ENCODE measurements at places on chromosomes 12 and 14.

GRCh38 chr14:99315197-99315596, 43.2 kb upstream of the BCL11B start:
- no peak for DNase-seq

GRCh38 chr12:75139196-75139595, 70.4 kb downstream of the KCNC2 start:
- no peak for DNase-seq

- DNase-seq: no peak
Measured at GRCh38 chr14:58830121-58830520, 192.4 kb downstream of the DACT1 start.

DNA sequence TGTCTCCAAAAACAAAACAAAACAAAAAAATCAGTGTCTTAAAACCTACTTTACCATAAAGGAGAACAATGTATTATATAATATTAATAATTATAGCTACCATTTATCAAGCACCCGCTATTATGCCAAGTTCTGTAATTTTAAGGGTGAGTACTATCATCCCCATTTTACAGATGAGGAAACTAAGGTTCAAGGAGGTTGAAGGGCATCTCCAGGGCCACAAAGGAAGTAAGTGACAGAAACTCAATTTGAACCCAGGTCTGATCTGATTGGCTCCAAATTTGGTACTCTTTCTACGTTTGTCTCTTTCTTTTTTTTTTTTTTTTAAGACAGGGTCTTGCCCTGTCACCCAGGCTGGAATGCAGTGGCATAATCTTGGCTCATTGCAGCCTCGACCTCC, 115.4 kb downstream of the BCAT1 start:
- no peak for DNase-seq

DNA sequence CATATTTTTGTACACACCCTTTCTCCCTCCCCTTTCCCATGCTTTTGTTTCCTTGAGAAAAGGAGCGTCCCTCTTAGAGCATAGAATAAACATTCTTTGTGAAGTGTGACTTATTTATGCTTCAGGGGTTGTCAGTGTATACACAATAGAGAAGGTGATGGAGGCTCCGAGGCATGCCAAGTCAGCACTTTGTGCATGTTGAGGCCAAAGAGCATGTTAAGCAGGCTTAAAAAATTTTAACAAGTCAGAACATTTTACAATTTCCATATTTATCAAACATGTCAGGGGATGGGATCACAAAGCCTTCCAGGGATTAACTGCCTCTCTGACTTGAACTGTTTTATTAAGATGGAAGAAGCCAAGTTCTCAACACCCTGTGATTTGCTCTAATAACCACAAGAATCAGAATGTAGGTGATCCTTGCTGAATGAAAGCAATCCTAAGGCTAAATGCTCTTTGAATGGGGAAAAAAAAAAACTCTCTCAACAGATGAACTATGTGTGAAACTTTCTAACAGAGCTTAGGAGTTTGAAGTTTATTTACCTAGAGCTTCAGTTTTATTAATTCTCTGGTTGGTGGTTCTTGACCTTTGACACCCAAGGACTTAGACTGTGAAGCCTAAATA, 223.1 kb downstream of the RAD51B start:
- DNase-seq: no peak

GRCh38 chr12:99746538-99746937, 99.0 kb downstream of the GARIN6 start:
- DNase-seq: no peak

Measured in H1 (cell line).